Stimulated activated CD8-positive, alpha-beta memory T cell treated with anti-CD3 and anti-CD28 coated beads, Interleukin-12 subunit alpha, Interleukin-12 subunit beta, amount 100 ng/mL, for 1 hour (primary cell): ENCODE measurements at places on chromosomes 5 and 9.

- no peak for DNase-seq
Observed at GRCh38 chr5:83726912-83727311, 6.3 kb upstream of the HAPLN1 start.

- no peak for DNase-seq
Observed at GRCh38 chr9:121738411-121738810, 87.0 kb downstream of the DAB2IP start.

DNA sequence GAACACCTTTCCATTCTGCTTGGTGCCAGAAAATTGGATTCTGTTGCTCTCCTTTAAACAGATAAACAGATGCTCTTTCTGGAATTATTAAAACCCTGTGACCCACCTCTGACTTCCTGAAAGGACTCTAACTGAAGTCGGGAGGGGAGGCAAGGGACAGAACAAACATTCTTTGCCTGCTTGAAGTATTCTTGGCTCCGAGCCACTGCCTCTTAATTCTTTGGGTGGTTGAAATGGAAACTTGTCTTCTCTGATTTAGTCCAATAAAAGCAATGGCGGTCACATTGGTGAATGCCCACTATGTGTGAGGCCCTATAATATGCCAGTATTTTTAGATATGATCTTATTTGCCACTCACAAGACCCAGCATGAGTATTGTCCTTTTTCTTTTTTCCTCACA lies 236.8 kb downstream of the SLIT3 start:
- DNase-seq, result no peak

DNA sequence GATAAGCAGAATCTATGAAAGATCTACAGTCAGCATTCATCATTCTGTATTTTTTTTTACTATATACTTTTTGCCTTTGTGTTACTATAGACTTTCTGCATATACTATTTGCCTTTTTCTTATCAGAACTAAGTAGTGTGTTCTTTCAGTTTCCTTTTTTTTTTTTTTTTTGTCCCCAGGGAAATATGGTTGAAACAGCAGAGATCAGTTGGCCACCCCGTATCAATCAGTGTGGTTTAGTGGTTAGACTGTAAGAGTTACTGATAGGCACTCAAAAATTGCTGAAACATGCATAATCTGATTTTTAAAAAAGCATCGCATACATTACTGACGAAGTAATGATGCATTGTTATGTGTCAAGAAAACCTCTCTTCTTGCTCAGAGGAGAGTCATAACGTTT lies 990.8 kb upstream of the EDIL3 start:
- no peak for DNase-seq

- no peak for DNase-seq
Observed at GRCh38 chr5:92518318-92518904, 1062.6 kb downstream of the NR2F1-AS1 start.

DNA sequence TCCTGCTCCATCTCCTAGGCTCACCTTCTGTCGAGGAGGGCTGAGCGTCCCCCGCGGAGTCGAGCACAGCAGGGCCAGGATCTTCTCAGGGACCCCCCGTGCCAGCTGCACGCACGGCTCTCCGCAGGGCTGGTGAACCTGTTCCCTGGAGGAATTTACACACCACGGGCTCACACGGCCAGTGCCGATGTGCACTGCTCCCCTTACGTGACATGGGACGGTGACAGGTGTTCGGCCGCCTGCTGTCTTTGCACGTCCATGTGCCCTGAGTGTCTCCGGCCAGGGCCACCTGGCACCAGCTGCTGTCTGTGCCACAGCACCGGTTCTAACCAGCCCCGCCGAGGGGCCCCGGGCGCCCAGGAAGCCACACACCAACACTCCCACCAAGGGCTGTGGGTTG lies 8.7 kb upstream of the AGPAT2 start:
- no peak for DNase-seq

DNA sequence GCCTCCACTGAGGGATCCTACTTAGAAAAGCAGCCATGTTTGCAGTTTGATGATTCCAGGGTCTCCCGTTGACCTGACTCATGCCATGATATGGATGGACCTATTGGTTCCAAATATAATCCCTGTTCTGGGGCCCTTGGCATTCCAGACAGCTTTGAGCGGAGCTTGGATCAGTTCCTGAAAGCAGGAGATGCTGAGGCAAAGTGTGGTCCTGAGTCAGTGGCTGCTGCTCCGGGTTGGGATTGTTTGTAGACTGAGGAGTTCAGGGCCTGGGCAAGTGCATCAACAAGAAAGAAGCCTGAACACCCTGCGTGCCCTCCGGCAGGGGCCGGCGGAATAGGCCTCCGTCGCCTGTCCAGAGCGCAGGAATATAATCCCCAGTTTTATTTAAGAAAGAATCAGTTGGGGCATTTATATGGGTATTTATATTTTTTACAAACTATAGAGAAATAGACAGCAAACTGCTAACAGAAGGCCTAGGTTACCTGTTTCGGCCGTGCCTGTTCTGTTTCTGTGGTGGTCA lies 50.6 kb downstream of the LRSAM1 start:
- DNase-seq, result no peak

GRCh38 chr5:33041586-33041985 lies 330.5 kb downstream of the NPR3 start:
- no peak for DNase-seq

GRCh38 chr9:111300140-111300735 lies 29.8 kb downstream of the OR2K2 start:
- no peak for DNase-seq

- no peak for DNase-seq
Observed at GRCh38 chr5:99973779-99974178, 561.4 kb upstream of the FAM174A start.

DNA sequence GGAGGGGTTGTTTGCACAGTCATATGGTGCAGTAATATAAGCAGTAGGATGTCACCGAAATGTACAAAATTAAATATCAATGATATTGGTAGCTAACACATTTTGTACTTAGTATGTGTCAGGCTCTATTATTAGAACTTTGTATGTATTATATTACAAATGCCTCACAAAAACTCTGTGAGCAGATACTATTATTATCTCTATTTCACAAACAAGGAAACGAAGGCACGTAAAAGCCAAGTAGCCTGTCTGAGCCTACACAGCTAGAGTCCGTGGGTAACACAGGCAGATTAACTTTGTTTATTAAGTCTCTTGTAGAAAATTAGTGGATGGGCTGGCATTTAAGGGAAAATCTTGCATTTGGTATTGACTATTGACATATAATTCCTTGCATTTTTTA lies 284.3 kb upstream of the DAB2 start:
- DNase-seq, result no peak

GRCh38 chr9:7241694-7242093 lies 483.9 kb downstream of the KDM4C start:
- no peak for DNase-seq

- DNase-seq, result no peak
Observed at GRCh38 chr9:109411798-109412352, 86.2 kb downstream of the PTPN3 start.

GRCh38 chr5:141149812-141150211 lies at the start of gene PCDHB6:
TSS of gene PCDHB6 (plus strand) at chr5:141150057. CDS start at chr5:141150258, 201 bp downstream.
- no peak for DNase-seq

GRCh38 chr9:31255211-31255610 lies 1129.2 kb upstream of the ACO1 start:
- DNase-seq, result no peak

- DNase-seq, result no peak
Observed at GRCh38 chr9:88390371-88390990, 2.2 kb downstream of the SPIN1 start.

GRCh38 chr9:134698587-134699342 lies 57.2 kb downstream of the COL5A1 start:
- DNase-seq, result no peak

- DNase-seq, result no peak
Observed at GRCh38 chr5:100553209-100553608, 18.0 kb downstream of the FAM174A start.

DNA sequence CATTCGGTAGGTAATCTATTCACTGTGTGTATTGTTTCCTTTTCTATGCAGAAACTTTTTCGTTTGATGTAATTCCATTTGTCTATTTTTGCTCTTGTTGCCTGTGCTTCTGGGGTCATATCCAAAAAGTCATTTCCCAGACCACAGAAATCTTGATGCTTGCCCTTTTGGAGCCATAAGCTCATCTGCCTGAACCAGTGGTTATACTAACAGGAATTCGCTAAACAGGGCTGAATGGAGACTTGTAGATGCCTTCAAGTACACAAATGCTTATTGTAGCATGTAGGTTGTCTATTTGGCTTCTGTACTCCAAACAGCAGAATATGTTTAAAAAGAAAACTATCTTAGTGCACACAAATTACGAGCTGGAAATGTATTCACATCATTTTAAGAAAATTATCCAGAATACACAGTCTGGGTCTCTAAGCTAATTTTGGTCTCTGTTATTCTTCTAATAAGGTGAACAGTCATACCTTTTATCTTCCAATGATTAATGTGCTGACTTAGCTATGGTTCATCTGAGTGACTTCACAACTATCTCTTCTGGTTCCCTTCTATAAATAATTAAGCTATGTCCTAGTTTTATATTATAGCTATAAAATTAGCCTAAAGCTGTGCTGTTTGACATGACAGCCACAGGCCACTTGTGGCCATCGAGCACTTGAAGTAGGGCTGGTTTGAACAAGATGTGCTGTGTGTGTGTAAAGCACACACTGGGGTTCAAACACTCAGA lies 87.6 kb downstream of the DAPK1 start:
- no peak for DNase-seq

DNA sequence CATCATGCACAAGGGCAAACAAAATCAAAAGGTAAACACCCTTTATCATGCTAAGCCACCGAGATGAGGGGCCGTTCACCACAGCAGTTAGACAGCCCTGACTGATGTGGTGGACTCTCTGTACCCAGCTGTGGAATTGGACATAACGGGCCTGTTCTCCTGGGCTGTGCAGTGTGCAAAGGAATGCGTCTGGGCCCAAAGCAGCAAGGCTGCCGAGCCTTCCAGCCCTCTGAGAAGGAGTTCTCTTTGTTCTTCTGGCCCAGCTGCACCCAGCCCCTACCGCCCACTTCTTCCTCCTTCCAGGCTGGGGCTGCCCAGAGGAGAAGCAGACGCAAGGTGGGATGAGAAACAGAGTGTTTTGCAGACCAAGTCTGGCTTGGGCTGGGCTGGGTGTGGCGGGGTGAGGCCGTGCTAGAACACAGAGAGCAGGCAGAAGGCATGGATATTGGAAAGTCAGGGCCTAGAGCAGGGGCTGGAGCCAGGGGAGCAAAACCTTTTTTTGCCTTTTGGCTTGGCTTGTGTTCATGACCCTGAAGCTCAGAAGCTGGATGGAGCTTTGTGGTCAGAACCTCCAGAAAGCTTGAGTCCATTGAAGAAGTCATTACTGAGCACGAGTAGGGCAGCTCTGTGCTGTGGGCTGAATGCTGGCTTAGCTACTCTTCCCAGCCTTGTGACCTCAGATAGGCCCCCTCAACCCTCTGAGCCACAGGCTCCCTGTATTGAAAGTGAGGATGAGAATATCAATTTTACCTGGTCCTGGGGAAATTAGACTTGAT lies 49.8 kb upstream of the SH3PXD2B start:
- no peak for DNase-seq

GRCh38 chr5:176743136-176743861 lies 67.1 kb upstream of the UNC5A start:
- DNase-seq, result no peak

GRCh38 chr5:132408965-132409364 lies 39.5 kb downstream of the SLC22A5 start:
- no peak for DNase-seq

DNA sequence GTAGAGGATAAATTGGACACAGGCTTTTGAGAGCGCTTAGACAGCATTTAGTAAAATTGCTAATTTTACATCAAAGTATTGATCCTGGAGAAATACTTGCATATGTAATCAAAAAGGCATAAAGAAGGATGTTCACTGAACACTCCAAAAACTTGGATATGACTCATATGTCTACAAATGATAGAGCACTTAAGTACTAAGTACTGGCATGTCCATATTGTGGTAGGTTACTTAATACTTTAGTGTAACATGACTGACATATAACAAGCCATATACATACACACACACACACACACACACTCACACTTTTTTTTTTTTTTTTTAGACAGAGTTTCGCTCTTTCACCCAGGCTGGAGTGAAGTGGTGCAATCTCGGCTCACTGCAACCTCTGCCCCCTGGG lies 361.9 kb downstream of the ARHGEF28 start:
- DNase-seq, result no peak

DNA sequence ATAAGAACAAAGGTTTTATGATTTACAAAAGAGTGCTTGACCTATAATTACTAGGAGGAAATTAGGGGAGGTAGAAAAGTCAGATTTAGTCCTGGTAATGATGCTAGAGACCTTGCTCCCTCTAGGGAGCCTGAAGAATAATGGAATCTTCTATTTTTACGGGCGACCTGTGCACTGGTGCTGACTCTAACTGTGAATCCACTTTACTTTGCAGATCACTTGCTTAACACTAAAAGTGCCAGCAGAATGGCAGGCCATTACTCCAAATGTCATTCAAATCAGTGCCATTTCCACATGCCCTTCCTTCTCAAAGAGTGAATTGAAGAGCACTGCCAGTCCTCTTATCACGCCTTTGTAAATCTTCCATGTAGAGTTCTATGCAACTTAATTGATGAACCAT lies 359.4 kb upstream of the ARRDC3 start:
- DNase-seq, result no peak

DNA sequence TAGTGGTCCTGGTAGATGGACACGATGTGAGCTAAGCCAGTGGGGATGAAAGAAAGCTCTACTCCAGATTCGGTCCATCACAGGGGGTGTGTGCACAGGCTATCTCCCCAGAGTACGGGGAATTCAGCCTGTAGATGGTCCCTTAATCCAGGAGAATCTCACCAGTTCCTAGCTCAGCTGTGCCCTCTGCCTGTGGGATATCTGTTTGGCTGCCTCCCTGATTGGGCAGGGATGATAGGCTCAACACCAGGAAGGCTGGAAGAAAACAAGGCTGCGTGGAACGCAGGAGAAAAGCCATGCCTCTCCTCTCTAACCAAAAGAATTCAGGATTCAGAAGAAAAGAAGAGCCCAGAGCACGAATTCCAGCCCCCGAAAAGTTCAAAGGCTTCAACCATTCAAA lies 40.9 kb downstream of the VLDLR start:
- no peak for DNase-seq

DNA sequence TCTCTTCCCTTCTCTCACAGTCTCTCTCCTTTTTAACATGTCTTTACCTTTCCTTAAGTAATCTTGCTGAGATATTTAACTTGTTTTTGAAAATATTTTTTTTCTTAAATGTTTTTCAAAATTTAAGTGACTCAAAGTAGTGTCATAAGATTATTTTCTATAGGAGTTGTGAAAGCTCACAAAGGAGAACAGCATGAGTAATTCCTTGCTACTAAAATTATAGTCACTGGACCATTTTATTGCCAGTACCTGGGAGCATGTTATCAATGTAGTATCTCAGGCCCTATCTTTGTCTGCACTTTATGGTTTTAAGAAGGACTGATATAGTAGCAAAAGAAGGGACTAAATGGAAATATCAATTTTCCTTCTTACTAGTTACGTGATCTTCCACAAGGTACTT lies 181.9 kb downstream of the TMEM232 start:
- no peak for DNase-seq

GRCh38 chr5:112762113-112762810 lies 24.6 kb downstream of the APC start:
- DNase-seq, result no peak

GRCh38 chr9:8074713-8075286 lies 275.2 kb upstream of the DMAC1 start:
- no peak for DNase-seq
